ENCODE measurements at places on chromosomes 2 and 18.

GRCh38 chr2:47799031-47799609 is 16.2 kb downstream of the MSH6 start:
- DNase-seq = no peak

- DNase-seq = no peak
These were observed 833.0 kb downstream of the SLC4A3 start for GRCh38 chr2:220460257-220460985.

DNA sequence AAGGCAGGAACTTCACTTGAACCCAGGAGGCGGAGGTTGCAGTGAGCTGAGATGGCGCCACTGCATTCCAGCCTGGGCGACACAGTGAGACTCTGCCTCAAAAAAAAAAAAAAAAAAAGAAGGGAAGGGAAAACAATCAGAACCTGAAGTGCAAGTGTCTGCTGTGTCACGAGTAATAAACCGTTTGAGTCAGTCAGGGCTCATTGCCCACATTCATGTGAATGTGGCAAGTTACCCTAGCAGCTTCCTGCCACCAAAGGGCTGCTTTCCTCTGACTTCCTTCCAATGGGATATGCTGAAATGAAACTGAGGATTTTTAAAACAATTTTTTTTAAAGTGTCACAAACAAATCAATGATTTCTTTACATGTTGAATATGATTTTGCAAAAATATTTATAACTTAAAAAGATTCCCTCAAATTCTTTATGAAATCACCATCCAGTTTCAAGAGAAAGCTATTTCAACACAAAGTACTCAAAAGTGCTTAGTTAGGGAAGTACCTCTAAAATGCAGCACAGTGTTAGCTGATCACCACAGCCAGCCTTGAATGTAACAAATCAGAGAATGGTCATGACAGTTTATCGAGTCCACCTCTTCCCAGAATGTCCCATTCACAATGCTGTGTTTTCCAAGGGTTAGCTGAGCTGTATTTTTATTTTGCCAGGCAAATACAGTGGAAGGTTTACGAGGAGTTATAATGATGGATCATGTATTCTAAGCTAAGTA is 36.4 kb downstream of the WDSUB1 start:
- peak; percentile 40 for DNase-seq

GRCh38 chr2:201754717-201755415 is 25.9 kb downstream of the ALS2 start:
- DNase-seq = peak; percentile 58

GRCh38 chr18:79374408-79375171 is 21.1 kb upstream of the NFATC1 start:
- DNase-seq = no peak

- no peak for DNase-seq
These were observed 434.8 kb downstream of the NBAS start for GRCh38 chr2:15126373-15126772.

DNA sequence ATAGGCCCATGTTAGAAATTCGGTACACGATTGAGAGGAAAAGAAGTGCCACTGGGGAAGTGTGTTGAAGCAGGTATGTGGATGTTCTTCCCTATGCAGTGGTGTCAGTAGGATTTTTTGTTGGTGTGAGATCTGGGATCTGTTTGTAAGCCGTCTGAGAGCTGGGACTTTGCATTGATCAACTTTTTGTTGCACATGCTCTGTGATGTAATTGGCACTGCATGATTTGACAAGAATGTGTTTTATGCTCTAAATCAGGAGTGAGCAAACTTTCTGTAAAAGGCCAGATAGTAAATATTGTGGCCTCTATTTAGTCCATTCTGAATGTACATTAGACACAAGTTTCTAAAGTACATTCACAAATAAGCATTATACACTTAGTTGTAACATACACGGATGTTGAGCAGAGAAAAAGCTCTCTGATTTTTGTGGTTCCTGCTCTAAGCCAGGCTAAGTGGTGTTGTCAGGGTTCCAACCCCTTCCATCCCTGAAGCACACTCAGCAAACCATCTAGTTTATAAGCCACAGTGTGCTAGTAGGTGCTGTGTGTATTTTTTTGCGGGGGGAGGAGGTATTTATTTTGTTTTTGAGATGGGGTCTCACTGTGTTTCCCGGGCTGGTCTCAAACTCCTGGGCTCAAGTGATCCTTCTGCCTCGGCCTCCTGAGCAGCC is 235.6 kb downstream of the NEDD4L start:
- no peak for DNase-seq

- DNase-seq = no peak
These were observed 416.5 kb upstream of the SALL3 start for GRCh38 chr18:78563110-78563509.

DNA sequence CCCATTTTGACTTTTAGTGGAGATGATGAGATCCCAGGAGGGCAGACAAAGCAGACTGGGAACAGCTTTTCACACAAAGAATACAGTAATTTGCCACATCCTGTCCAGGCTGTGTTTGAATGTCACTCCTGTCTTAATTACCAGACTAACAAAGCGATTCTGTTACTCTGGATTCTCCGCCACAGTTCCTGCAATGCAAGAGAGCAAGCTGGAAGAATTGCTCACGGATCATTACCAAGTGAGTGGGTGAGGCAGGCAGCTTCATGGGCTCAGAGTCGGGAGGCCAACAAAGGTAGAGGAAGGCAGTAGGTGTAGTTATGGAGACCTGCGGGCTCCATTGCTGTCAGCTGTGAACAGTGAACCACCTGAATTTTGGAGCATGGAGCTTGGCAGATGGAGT is 250.5 kb upstream of the ATP5MC3 start:
- DNase-seq = no peak

- no peak for DNase-seq
These were observed 11.7 kb upstream of the NAPG start for GRCh38 chr18:10514082-10514481.

GRCh38 chr2:224101820-224102630 is 62.9 kb upstream of the SERPINE2 start:
- DNase-seq = peak; percentile 100

DNA sequence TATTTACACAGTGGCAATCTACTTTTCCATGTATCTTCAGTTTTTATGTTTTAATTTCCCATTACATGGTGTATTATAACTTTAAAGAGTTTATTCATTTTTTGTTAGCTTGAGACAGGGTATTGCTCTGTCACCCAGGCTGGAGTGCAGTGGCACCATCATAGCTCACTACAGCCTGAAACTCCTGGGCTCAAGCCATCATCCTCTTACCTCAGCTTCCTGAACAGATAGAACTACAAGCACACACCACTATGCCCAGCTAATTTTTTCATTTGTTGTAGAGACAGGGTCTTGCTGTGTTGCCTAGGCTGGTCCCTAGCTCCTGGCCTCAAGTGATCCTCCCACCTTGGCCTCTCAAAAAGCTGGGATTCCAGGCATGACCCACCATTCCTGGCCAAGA is 66.8 kb downstream of the COA5 start:
- no peak for DNase-seq

DNA sequence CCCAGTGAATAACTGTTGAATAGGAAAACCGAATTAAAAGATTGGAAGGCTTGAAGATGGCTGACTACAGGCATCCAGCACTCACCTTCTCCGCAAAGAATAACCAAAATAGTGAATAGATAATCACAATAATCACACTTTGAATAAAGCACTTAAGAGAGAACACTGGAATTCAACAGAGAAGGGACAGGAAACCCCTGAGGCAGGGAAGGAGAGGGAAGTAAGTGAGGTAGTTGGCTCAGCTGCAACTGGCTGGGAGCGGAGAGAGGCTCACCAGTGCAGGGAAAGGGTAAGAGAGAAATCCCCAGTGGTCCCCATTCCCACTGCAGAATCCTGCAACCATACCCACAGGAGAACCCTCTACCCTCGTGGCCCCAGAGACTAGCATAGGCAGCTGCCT is 246.6 kb upstream of the NCKAP5 start:
- DNase-seq = no peak

GRCh38 chr2:45923701-45924100 is 272.2 kb downstream of the PRKCE start:
- DNase-seq = no peak

DNA sequence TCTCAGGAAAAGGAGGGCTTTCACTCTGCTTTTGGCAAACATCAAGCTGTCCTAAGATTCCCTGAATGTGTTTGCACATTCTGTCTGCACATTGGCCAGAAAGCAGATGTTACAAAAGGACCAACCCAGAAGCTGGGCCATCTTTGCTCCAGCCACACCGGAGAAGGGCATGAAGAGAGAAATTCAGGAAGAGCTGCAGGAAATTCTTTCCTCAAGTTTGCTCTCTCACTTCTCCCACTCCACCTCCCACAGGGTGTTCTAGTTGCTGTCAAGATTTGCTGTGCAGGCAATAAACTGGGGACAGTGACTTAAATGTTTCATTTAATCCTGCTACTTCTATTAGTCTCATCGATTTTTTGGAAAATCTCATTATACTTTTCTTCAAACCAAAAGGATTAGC is 137.7 kb upstream of the UNC80 start:
- DNase-seq = no peak

- no peak for DNase-seq
These were observed 32.5 kb downstream of the SLC1A4 start for GRCh38 chr2:65021709-65022108.

DNA sequence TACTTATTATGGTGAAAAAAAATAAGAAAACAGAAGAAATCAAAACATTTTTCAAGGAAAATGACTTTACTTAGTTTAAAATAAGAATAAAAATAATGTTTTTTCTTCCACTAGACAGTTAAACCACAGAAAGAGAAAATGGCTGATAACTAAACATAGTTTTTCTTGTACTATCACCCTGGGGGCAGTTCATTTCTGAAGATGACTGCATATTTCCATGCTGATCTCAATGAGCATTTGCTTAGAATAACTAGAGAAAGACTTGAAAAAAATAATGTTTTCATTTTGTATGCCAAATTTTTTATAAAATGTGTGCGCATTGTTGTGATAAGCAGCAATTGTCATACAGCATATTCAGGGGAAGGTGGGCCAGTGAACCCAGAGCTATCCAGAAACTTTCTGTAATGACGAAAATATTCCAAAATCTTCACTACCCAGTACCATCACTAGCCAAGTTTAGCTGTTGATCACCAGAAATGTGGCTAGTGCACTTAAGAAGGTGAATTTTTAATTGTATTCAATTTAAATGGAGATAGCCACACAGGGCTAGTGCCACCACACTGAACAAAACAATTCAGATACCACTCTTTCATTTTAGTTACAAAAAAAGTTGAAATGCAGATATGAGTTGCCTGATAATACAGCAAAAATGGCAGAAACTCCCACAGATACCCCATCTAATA is 513.4 kb upstream of the NETO1 start:
- DNase-seq = no peak

GRCh38 chr18:42536442-42536841 is 579.0 kb downstream of the RIT2 start:
- DNase-seq = no peak

DNA sequence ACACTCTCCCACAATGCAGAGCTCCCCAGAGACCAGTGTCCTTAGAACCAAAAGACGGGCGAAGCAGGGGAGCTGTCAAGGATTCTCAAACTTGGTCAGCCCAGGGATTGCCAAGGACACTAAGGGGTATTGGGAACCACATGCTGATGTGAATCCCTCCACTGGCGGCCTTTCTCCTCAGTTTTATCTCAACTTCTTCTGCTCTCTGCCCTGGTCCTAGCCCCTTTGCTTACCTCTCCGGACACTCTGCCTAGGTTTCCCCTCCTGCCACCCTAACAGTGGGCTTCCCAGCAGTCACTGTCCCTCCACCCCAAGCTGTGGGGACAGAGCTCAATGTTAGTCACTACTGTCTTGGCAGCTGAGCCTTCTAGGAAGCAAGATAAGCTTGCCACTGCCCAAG is 61.1 kb downstream of the POLR1A start:
- no peak for DNase-seq

DNA sequence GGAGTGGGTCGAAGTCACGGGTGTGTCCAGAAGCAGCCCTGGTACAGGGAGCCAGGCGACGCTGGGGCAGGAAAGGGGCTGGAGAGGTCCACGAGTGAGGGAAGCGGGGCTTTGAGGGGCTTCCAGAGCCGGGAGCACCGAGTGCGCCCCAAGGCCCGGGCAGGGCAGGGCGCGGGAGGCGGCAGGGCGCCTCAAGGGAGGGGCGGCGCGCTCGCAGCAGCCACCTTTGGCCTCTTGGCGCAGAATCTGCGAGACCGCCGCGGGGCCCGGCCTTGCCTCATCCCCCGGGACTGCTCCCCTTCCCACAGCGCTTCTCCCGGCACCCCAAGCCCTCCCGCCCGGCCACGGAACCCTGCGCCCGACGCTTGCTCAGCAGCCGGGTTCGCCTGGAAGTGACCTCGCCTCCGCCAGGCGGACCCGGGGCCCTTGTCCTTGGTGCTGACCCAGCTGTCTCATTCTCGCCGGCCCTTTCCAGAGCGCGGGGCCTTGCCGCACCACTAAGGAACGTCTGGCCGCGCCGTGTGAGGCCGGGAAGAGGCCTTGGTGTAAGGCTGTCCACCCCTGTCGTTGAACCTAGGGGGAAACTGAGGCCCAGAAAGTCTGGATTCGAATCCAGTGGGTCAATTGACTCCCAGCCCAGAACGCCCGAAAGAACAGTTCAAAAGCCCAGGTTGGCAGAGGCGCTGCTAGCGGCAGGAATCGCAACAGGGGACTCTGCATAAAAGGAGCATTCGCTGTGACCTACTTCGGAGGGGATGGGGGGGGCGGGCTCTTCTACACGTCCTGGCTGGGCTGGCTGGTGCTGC is 584 bp upstream of the DNER start:
- peak; percentile 44 for DNase-seq

- no peak for DNase-seq
These were observed 188.1 kb upstream of the ETAA1 start for GRCh38 chr2:67208887-67209500.

GRCh38 chr2:43345391-43345813 is 119.0 kb upstream of the ZFP36L2 start:
- no peak for DNase-seq

GRCh38 chr18:59848002-59848401 is 51.8 kb upstream of the PMAIP1 start:
- no peak for DNase-seq

DNA sequence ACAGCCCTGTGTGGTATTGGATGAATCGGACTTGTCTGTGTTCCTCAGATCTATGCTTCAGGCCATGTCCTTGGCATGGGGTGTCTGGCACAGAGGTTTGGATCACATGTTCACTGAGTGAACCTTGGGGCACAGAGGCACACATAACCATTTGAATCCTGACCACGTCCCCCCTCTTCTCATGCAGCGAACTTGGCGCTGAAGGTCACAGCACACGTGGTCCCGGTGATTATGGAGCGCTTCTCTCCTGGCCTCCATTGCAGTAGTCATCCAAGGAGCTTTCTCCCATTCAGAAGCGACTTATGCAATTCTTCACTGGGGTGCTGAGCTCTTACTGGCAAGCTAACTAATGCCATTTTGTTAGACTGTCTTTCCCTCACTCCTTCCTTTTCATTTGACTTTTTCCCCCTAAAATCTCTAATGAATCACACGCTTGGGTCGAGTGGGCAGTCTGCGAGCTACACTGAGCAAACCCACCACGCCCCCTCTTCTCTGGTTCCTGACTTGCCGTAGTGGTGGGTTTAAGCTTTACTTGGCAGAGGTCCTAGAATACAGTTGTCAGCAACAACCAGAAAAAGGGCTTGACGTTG is 59.4 kb downstream of the KCNG2 start:
- peak; percentile 12 for DNase-seq
